ENCODE measurements at places on chromosomes 12 and 14.

- DNase-seq = peak; percentile 91
These were observed at the start of gene TBX3 for GRCh38 chr12:114684098-114684869. Gene TBX3 (minus strand): TSS chr12:114684175. CDS start chr12:114683200, 975 bp downstream.

GRCh38 chr12:28569698-28570411 is 379.6 kb downstream of the CCDC91 start:
- DNase-seq = peak; percentile 35

GRCh38 chr12:8655421-8655820 is 7.2 kb downstream of the MFAP5 start:
- DNase-seq = no peak

GRCh38 chr12:13195250-13195649 is 1.3 kb upstream of the EMP1 start:
- DNase-seq = peak; percentile 46

- no peak for DNase-seq
These were observed 5.5 kb downstream of the KRT74 start for GRCh38 chr12:52568111-52568510.

GRCh38 chr14:92726135-92726932 is 22.1 kb downstream of the LGMN start:
- peak; percentile 86 for DNase-seq

DNA sequence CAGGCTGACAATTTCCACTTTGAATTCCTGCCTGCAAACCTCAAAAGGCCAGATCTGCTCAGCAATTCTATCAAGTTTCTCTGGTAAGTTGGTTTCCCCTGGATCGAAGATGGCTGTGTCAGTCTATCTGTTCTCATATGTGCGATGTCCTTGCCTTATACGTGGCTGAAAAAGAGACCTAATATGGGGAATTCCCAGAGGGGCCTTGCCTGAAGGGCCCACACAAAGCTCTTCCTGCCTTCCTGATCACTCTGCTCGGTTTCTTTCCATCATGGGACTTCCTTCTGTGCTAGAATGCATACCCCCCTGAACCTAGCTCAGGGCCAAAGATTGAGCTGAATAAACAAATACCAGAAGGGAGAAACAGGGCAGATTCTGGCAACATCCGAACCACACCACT is 13.2 kb downstream of the TCL1B start:
- DNase-seq = no peak

DNA sequence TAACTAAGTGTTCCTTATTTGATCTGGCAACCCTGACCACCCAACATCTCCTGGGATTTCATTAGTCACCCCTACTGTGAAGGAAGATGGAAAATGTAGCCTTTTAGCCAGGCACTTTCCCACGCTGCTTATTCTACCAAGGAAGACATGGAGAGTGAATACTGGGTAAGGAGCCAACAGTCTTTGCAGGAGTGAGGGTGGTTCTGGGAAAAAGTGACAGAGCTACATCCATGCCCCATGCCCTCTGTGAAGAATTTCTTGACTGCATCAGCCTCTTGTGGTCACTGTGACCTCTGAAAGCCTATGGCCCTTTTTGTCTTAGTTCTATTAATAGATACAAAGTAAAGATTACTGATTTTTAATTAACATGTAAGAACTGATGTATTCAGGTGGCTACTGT is 196.0 kb upstream of the EEA1 start:
- DNase-seq = peak; percentile 2

DNA sequence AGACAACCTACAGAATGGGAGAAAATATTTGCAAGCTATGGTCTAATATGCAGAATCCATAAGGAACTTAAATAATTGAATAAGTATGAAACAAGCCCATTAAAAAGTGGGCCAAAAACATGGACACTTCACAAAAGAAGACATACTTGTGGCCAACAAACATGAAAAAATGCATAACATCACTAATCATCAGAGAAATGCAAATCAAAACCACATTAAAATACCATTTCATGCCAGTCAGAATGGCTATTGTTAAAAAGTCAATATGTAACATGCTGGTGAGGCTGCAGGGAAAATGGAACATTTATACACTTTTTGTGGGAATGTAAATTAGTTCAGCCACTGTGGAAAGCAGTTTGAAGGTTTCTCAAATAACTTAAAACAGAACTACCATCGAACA is 945.4 kb upstream of the FLRT2 start:
- DNase-seq = peak; percentile 70

DNA sequence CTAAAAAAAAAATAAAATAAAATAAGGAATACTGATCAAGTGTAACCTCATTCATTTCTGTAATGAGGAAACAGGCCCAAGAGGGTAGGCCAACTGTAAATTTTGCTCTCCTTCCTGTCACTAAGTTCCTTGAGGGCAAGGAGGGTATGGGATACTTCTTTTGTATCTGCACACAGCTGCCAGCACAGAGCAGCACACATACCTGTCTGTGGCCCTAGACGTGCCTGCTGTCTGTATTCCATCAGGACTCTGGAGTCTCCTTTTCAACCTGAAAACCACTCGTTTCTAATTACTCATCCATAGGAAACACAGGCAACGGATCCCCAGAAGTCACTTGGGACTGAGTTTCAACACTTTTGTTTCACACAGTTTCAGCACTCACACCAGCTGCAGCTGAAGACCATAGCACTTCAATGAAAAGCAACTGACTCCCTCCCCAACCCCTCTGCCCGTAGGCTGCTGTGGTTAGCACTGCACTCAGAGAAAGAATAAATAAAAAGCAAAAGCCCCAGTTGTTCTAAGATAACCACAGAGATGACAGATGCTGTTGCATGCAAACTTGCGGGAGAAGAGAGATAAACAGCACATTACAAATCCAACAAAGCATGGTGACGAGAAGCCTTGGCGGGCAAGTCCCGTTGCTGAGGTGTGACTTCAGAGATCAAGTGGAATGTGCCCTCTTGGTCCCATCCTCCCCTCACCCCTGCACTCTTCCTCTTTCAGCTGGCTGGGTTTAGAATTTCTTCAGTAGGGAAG is 24.9 kb downstream of the CRACR2A start:
- peak; percentile 16 for DNase-seq

DNA sequence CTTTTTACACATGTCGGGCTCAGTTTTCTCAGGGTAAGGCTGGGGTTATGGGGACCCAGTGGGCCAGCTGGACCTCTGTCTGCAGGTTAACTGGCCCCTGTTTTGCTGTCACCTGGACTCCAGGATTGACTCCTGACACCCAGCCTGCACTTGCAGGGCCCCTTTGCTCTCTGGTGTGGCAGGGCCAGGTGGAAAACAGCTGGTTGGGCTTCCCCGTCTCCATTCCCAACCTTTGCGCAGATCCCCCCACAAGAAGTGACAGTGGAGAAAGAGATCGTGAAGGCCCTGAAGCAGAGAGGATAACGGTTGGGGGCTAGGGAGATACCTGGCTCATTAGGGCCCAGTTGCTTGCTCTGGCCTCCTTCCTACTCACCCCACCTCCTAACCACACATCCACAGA is 1.5 kb upstream of the PPP1R1A start:
- no peak for DNase-seq

DNA sequence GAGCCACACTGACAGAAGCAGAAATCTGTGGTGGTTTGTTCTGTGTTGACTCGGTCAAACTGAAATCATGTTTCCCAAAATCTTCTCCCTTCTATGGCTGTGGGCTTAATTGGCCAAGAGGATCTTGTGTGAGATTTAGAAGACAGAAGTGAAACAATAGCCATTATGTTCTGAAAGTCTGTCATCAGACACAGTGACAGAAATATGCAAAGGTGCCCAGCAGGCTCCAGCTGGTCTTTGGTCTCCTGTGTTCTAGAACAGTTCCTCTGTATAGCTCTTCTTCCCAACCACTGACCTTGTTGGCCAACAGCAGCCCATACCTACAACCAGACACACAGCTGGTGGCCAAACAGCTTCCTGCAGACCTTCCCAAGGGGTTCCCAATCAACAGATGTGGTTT is 25.0 kb upstream of the COCH start:
- no peak for DNase-seq

DNA sequence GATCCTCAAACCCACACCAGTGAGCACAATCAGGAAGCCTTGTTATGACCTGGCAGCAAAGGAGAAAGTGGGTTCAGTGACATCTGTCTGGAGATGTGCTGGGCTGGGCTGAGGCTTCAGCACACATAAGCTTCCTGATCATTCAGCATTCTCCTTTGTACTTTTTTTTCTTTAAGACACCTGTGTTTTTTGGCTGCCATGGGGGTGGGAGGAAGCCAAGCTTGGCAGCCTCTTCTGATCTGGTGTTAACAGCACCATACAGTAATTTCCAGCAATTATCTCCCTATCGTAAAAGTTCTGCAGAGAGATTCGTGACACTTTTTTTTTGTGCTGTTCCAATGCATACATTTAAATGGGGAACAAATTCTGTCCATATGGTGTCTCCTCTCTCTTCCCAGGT is 38.9 kb upstream of the RASSF3 start:
- no peak for DNase-seq

- DNase-seq = no peak
These were observed 3.7 kb upstream of the CISTR start for GRCh38 chr12:53755451-53755891.

DNA sequence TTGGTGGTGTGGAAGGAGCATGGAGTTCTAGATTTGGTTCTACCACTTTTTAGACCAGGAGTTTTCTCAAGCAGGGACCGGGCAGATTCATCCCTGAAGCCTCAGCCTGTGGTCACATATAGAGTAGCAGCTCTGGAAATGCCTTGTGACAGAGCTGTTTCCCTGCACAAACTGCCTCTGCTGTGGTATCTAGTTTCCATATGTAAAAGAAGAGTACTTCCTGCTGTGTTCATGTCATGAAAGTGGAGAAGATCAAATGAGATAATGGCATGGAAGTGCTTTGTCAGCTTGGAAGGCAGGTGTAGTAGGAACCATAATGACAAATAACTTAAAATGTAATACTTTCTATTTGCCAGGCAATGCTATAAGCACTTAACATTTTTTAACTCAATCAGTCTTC is 26.1 kb downstream of the OTUB2 start:
- no peak for DNase-seq

GRCh38 chr12:28318273-28318672 is 128.0 kb downstream of the CCDC91 start:
- no peak for DNase-seq

DNA sequence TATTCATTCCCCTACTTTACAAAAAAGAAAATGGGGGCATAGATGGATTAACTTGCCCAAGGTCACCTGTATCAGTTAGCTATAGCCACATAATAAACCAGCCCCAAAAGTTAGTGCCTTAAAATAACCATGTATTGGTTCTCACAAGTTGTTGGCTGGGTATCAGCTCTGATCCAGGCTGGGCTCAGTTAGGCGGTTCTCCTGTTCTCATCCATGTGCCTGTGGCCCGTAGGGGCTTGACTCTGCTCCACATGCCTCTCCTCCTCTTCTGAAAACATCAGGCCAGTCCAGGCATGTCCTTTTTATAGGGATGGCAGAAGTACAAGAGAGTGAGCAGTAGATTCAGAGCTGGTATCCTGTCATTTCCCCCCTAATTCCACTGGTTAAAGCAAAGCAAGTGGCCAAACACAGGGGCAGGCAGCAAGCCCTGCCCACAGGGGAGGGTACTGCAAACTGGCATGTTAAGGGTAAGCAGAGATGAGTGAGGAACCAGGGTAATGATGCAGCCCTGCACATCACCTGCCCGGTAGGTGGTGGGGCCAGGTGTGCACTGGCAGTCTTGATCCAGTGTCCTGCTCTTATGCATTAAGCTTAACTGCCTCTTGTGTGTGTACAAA is 47.9 kb upstream of the TUNAR start:
- DNase-seq = no peak

DNA sequence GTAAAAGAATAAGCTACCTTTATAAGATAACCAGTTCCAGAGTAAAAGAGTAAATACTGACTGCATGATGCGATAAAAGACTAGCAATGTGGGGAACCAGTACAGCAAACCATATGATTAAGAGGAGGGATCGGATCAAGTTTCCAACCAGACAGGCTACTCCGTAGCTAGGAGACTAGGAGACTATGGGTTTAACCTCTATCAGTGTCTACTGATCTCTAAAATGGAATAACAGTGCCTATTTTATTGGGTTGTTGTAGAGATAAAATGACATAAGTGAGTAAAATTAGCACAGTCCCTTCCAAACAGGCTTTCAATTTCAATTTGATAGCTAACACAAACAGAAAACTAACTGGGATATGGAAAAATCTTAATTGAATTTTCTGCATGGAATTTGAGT is 76.0 kb downstream of the PAWR start:
- DNase-seq = no peak

- peak; percentile 65 for DNase-seq
These were observed 224.4 kb upstream of the KRR1 start for GRCh38 chr12:75735853-75736252.

DNA sequence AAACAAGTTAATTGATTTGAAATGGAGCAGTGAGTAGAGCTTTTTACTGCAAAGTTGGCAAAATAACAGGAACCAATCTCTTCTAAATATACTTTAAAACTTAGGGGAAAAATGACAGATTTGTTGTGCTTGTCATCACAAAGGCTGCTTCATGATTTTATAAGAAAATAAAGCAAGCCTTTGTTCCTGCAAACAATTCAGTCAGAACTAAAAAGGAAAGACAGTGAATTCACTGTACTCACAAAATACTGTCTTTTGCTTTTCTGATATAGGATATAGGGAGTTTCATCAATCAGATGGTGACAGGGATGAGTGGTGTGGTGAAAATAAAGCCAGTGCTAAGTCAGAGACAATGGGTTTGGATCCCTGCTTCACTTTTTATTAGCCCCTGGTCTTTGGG is 126.0 kb downstream of the HELB start:
- DNase-seq = no peak

DNA sequence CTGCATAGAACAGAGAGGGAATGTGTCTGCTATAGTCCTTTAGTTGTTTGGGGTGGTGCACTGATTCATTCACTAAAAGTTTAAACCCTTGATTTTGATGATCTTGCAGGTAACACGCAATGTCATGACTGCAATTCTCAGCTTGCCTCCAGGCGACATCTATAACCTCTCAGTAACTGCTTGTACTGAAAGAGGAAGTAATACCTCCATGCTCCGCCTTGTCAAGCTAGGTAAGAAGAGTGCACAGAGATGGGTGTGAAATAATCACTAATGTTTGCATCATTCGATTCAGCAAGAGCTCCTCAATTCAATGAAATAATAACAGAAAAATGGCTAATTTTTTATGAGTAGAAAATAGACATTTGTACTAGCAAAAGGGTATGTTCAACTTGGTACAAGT is 203.7 kb downstream of the PTPRO start:
- no peak for DNase-seq

DNA sequence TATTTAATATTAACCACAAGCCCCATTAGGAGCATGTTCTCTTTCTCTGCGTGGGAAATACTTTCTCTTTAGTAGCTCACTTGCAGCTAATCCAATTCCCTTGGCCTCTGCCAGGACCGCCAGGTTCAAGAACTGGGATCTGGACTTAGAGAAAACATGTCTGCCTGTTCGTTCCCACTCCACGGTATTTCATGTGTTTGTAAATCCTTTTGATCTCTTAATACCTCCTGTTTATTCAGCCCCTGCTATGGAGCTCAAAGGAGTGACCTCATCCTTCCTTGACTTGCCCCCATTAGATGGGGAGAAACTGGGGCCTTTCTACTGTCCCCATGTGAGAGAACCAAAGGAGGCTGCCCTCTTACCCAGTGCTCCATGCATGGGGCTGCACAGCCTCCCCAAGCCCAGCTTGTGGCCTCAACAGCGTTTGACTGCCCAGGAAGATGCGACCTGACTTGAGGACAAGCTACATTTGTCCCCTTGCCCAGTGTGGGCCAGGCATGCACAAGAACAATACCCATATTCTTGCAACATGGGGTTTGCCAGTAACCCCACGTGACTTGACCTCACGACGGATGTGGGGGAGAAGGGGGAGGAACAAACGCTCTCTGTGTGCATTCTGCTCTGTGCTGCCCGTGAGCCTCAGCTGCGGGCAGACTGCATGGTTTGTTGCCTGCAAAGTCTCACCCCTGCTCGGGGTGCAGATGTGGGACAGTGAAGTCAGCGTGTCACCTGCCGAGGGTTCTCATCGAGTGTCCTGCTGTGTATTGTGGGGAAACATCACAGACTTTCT is 30.3 kb downstream of the CD9 start:
- DNase-seq = peak; percentile 80

All from astrocyte of the hippocampus (primary cell).